Memory B cell (primary cell): ENCODE measurements at places on chromosomes 16 and 17.

- DNase-seq: no peak
These were observed 51.3 kb downstream of the EPN2 start for GRCh38 chr17:19288453-19288852.

GRCh38 chr17:79826841-79827578 is 12.2 kb downstream of the CBX4 start:
- no peak for DNase-seq

- no peak for DNase-seq
These were observed 27.1 kb downstream of the CDH13 start for GRCh38 chr16:82653550-82654511.

DNA sequence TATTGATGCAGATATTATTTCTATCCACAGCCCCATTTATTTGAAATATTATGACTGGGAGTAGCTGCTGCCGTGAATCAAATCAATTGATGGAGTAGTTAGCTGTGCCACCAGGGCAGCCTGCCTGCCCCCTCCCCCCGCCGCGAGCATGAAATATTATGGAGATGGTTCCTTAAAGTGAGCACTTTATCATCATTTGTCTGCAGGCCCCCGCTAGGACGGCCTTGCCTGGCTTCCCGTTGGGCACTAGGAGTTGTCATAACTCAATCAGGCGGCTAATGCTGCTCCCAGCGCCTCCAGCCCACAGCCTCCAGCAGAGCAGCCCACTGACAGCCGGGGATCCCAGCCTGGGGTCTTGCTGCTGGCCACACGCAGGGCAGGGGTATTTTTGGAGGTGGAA is 173.9 kb downstream of the SALL1 start:
- DNase-seq: no peak

DNA sequence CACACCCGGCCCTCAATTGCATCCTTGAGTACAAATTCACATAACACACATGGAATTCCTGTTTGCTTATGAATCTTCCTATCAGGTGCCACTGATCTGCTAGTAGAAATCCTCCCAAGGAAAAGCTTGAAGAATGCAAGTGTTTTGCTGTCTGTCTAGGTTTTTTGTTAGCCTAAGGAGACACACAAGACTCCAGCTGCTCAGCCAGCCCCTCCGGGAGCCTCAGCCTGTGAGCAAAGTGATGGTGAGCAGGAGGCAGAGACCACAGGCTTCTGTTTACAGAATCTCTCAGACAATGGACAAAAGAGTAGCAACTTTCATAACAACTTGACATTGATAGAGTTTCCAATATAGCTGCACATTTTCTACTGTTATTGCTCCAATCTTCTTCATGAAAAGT is 18.4 kb upstream of the PRKCA start:
- no peak for DNase-seq

DNA sequence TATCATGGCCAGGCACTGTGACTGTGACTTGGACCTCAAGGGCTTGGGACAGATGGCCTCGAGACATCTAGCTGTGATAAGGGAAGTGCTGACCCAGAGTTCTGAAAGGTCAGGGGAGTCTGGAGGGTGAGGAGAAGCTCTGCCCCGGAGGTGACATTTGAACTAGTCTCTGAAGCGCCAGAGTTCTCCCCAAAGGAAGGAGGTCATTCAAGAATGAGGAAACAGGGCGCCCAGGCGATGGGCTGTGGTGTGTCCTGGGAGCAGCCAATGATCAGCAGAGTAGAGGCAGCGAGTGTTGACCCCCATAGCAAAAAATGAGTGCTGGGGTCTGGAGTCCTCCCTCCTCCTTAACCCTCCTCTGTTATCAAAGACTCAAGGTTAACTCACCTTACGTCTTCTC is 4.9 kb downstream of the STARD3 start:
- DNase-seq: no peak
